IPS DF 19.7 (cell line): ENCODE measurements at places on chromosomes 12 and 14.
A peak's percentile ranks its signal among the peaks of the same experiment; 100 is the strongest.

GRCh38 chr12:40240779-40241178, 16.0 kb downstream of the LRRK2 start:
- no peak for DNase-seq

- DNase-seq = no peak
These were observed 3.8 kb upstream of the HIF1A start for GRCh38 chr14:61691495-61691894.

DNA sequence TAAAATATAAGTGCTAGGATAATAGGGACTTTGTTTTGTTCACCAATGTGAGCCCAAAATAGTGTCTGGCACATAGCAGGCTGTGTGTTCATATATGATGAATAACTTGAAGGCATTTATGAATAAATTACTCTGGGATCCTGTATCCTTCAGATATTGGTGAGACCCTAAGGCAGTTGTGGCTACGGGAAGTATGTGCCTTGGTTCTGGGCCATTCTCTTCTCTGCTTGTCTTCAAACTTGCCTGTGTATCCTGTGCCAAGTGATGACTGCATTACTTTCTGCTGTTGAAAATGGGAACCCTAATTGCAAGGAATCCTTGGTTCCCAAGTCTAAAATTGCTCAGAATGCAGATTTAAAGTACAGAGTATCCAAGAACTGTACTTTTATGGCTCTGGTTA, 67.6 kb upstream of the KTN1 start:
- DNase-seq = no peak

DNA sequence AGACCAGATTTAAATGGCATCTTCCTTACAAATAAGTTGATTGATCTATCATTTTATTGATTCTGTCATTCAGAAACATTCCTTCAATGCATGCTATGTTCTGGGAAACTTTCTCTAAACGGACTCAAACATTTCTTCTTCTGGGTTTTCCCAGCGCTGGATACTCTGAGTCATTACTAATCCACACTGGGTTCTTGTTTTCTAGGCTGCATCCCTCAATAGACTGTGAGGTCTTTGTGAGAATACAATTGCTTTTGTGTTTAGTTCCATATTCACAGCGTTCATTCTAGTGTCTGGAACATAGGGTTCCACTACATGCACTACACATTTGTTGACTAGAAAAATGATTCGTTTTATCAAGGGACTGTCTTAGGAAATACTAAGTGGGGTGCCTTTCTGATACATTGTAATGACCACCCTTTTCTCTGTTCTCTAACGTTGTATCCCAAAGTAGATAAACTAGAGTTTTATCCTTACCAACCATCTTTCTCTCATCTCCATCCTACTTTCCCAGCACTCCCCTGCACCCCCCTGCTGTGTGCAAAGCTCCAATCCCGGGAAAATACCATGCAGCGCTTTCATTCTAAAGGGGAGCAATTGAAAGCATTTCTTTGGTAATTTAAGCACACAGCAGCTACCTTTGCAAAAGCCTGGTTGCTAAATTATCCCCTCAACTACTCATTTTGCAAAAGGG, 878.7 kb downstream of the DIO2 start:
- DNase-seq = no peak

GRCh38 chr14:34593740-34594375, 36.1 kb downstream of the SNX6 start:
- no peak for DNase-seq

- no peak for DNase-seq
These were observed 4.4 kb downstream of the ZNF219 start for GRCh38 chr14:21093769-21094681.

- DNase-seq = peak; percentile 79
These were observed 123.6 kb downstream of the FOXN3 start for GRCh38 chr14:89293314-89293916.

DNA sequence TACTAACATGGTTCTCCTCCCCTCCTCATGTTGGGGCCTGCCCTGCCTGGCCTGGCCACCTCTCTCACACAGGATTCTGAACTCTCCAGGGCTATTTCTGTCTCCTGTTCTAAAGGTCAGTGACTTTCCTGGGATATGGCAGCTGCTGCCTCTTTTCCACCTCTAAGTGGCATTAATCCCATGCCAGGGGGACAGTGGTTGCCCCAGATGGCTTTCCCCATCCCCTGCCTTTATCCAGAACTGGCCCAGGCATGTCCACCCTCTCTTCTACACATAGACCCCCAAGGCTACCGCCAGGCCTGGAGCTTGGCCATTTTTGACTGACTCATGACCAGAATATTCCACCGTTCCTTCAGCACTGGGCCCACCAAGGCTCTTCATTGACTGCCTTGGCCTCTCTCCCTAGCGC, 90.4 kb downstream of the IRF2BPL start:
- no peak for DNase-seq

DNA sequence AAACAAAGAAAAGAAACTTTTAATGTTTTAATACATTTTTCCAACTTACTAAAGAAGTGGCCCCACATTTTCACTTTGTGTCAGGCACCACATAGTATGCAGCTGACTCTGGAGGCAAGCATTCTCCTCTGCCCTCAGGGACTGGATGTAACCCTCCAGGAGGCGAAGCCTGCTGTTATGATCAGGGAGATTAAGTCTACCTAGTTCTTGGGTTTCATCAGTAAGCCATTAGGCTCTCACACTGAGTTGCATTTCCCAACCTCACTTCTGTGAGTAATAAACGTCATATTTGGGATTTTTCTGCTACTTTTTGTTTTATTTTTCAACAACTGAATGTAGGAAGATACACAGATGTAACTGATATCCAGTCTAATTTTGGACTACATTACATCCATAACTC, 101.2 kb upstream of the LRFN5 start:
- peak; percentile 17 for DNase-seq

GRCh38 chr12:132602572-132603239, 7.7 kb downstream of the LRCOL1 start:
- DNase-seq = no peak

- no peak for DNase-seq
These were observed 33.6 kb downstream of the TMEM233 start for GRCh38 chr12:119627019-119627643.

GRCh38 chr14:93976477-93977057, at the start of gene ASB2:
Gene ASB2, minus strand, starts transcription at chr14:93976570. Its CDS starts 12,031 bp downstream, at chr14:93964539.
- no peak for DNase-seq

GRCh38 chr14:106586098-106586704, 1059.8 kb downstream of the TMEM121 start:
- no peak for DNase-seq

DNA sequence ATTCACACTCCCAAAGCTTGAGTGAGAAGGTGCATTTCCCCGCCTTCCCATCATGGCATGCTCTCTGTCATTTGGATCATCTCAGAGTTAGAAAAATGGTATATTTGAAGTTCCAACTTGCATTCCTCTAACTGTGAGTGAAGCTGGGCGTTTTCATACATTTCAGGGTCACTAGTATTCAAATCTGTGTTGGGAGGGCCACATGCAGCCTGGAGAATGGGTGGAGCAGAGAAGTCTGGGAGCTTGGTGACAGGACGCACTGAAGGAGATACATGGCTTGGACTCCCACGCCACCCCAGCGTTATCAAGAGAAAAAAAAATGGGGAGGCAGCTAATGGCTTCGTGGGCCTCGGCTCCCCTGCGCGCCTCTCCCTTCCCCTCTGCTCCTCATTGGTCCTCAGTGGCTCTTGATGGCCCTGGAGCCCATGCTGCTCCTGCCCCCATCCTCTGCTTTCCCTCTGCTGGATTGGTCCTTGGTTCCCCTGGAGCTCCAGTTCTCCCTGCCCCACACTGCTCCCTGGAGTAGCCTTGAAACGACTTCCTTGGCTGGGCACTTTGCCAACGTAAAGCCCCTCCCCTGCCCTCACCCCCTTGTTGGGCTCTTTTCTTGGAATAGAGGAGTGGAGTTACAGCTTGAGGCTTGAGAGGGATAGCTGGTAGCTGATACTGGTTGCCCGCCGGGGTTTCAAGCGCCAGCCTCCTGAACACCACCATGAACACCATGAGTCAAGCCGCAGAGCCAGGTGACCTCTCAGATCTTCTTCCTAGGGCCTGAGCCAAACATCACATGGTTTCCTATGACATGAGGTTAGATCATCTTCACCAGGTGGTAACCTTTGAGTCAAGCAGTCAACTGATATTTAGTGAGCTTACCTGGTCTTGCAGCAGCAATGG, 139.6 kb downstream of the PRKCH start:
- no peak for DNase-seq

GRCh38 chr12:49111206-49111605, 559 bp upstream of the LMBR1L start:
- DNase-seq = no peak
